Activated CD4-positive, alpha-beta T cell treated with anti-CD3 and anti-CD28 coated beads for 48 hours (primary cell): ENCODE measurements at places on chromosomes 2 and 18.

DNA sequence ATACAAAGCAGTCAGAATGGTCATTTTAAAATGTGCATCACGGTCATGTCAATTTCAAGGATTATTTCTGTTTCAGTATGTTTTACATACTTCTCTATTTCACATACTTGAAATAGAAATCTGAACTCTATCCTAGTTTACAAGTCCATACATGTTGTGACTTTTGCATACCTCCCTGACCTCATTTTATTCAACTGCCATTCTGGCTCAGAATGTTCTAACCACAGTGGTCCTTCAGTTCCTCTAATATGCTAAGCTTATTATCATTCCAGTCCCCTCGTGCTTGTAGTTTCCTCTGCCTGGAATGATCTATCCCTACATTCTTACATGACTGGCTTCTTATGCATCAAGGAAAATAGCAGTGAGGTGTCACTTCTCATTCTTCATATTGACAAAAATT is 295.6 kb downstream of the KIAA1328 start:
- DNase-seq, result no peak

GRCh38 chr2:40047406-40047805 is 268.3 kb upstream of the THUMPD2 start:
- no peak for DNase-seq

- no peak for DNase-seq
Observed at GRCh38 chr18:34729264-34729663, 19.2 kb downstream of the DTNA start.

- no peak for DNase-seq
Observed at GRCh38 chr2:174066871-174067270, 101.7 kb upstream of the SP3 start.

GRCh38 chr2:179036353-179036905 is 13.5 kb downstream of the CCDC141 start:
- no peak for DNase-seq

- no peak for DNase-seq
Observed at GRCh38 chr18:58194028-58194427, 150.0 kb downstream of the NEDD4L start.

- no peak for DNase-seq
Observed at GRCh38 chr18:73594749-73595148, 552.9 kb downstream of the FBXO15 start.

DNA sequence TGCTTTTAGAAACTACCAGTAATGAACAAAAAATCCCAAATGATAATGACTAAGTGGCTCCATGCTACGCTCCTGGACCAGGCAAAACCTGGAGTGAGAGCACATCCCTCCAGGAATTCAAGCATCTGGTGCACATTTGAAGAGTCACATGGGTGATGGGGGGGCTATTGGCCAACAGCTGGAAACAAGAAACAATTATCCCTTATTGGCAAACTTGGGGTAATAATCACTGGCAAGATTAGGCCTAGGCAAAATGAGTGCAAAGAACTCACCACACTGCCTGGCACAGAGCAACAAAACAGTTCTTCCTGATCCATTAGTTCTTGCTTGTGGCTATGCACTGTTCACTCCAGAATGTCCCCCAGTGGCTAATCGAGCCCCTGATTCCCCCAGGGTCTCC is 66.1 kb downstream of the GYPC start:
- no peak for DNase-seq

GRCh38 chr2:195395362-195395761 is 261.7 kb upstream of the SLC39A10 start:
- no peak for DNase-seq

DNA sequence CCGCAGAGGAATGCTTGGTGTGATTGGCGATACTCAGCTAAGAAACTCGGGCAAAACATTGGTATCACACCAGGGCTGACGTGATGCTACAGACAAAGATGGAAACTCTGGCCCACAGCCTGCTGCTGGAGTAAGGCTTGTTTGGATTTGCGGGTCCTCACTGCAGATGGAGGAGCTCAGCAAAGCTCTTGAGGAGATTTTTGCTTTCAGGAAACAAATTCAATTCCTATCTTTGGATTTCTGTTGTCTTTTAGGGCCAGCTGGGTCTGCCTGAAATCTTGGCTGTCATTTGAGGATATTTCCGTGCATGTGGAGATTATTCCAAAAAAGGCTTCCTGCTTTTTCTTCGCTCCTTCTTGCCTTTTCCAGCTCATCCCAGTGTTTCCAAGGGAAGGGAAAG is 475.8 kb downstream of the TSN start:
- no peak for DNase-seq

DNA sequence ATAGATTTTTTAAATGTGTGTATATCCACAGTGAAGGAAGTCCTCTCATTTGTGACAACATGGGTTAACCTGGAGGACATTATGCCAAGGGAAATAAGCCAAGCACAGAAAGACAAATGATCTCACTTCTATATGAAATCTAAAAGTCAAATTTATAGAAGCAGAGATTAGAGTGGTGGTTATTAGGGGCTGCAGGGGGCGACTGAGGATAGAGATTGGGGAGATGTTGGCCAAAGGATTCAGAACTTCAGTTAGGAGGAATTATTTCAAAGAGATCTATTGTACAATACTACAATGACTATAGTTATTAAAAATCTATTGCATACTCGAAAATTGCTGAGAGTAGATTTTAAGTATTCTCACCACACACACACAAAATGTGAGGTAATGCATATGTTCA is 252.4 kb upstream of the SLC39A10 start:
- no peak for DNase-seq

DNA sequence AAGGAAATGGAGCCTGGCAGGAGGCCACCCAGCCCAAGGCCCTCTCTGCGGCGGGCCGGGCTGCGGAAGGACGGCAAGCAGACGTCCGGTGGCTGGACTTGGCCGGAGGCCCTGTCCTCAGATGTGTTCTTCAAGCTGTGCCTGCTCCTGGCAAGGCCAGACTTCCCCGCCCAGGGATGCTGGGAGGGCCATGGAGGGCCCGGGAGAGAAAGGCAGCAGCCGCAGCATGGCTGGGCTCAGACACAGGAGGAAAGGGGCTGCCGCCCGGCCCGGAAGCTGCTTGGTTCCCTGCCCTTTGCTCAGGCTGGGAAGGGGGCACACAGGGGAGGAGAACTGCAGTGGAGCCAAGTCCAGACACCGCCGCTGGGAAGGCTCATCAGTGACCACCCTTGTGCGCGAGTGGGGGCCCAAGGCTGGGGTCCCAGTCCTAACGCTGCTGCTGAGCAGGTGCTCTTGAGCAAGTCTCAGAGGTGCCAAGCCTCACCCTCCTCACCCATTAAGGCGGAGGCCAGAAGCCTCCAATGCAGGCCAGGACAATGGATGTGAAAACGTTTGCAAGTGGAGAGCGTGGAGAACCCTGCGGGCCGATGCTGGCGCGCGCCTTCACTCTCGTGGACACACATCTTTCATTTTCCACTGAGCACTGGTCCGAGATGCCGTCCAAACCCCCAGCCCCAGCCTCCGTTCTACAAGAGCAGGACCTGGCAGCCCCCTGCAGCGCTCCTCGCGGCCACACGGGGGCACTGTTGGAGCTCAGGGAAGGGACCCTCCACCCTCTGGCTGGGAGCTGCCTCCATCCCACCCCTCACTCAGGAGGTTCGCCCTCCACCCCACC is 7.9 kb downstream of the CROCC2 start:
- DNase-seq, result peak; percentile 80

DNA sequence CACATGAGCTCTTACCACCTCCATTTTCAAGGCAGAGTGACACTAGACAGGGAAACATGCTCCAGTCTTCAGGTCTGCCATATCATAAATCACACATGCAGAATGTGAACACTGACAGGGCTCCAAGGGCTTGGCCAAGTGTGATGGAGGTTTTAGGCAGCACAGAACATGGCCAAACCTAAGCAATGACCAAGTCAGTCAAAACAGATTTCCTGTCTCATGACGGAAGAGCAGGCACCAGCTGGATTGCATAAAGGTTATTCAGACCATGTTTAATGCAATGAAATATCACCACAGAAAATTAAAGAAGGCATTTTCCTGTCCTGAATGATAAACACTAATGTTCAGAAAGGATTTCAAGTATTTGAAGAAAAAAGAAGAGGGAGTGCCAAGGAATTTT is 72.5 kb downstream of the SUMO1 start:
- DNase-seq, result no peak

GRCh38 chr2:156430236-156430979 is 5.8 kb upstream of the GPD2 start:
- DNase-seq, result no peak

GRCh38 chr18:8499810-8500675 is 109.2 kb upstream of the RAB12 start:
- DNase-seq, result no peak

- no peak for DNase-seq
Observed at GRCh38 chr2:227860221-227860641, 11.2 kb upstream of the DAW1 start.

DNA sequence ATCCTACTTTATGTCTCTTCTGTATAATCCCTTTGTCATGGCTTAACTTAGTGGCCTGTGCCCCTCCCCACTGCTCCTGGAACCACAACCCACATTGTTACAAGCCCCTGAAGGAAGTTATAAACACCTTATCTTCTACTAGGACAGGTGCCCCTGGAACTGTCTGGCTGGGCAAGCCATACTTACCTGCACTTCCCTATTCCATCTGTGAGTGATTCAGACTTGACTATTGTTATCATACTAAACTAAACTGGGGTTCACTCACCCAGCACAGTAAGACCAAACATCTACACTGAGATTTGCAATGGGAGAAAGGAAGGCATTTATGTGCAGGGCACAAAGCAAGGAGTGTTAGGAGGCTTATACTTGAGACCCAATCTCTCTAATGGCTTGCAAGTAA is 3.7 kb upstream of the UGT1A6 start:
- no peak for DNase-seq

- DNase-seq, result no peak
Observed at GRCh38 chr2:232700154-232700553, 3.0 kb downstream of the GIGYF2 start.

- DNase-seq, result no peak
Observed at GRCh38 chr2:10269711-10270610, 32.7 kb upstream of the HPCAL1 start.

GRCh38 chr18:12908706-12909105 is 24.7 kb upstream of the PTPN2 start:
- DNase-seq, result no peak

DNA sequence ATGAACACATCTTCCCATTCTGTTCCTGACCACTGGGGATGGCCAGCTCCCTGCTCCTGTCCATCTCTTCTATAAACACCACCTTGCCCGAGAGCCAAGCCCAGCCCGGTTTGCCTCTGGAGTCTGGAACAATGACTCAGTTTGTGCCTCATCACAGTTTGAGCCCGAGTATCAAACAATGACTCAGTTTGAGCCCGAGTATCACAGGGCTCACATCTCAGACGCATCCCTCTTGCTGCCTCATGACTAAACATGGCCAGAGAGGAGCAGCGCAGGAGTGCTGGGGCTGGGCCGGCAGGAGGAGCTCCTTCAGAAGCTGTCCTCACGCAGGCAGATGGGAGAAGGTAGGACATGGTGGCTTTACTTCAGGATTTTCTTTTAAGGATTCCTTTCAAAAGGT is 68.7 kb downstream of the PXDN start:
- no peak for DNase-seq

- DNase-seq, result no peak
Observed at GRCh38 chr2:73891276-73891901, 1.4 kb upstream of the ACTG2 start.

DNA sequence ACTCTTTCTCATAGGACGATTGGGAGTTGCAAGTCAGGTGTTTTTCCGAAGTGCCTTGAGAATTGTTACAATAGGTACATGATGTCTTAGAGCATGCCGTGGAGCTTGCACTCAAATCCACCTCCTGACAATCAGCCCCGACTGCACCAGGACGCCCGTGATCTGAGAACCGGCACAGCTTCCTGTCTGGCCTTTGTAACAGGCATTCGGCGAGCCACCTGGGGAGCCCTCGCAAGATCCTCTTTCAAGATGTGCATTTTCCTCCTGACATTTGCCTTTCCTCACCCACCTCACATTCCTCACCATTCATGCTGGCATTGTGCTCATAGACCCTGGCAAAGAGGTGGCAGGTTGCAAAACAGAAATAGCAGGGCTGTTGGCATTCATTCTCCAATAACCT is 427.3 kb downstream of the GALR1 start:
- no peak for DNase-seq

DNA sequence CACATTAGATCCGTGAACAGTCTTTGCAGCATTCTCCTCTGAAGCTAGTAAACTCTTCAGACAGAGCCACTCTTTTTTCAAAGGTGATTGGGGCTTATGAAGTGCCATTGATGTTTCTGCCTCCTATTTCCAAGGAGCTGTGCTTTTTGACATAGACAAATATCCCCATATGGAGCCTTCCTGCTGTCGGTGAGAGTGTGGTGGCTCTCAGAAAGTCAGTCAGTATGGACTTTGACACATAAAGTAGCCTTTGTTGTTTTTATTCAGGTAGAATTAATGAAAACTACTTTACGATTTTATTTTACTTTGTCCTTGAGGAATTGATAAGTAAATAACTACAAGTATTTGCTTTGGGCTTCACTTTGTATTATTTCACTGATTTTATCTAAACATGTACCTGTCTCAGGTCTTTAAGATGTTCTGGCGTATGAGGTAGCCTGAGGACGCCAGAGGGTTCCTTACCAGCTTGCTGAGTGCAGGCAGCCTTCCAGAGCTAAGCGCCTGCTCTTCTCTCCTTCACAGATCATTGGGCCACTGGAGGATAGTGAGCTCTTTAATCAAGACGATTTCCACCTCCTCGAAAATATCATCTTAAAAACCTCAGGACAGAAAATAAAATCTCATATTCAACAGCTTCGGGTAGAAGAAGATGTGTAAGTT is 69.7 kb downstream of the UGGT1 start:
- DNase-seq, result no peak

- no peak for DNase-seq
Observed at GRCh38 chr2:9944330-9944758, 7.1 kb upstream of the GRHL1 start.

DNA sequence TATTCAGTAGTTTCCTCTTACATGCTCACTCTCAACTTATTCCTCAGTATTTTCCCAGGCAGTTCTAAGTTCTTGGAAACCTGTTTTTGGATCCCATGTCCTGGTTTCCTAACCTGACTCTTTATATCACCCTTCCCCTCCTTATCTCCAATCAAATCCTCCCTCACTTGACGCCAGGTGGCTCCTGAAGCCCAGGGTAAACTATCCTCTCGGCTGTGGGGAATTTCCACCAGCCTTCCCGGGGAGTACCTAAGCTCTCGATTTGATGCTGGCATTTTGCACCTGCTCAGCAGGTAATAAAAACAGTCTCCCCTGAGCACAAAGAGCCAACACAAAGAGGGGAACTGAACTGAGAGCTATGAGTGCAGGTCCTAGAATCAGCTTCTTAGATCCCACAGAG is 538.0 kb downstream of the SLC4A3 start:
- DNase-seq, result no peak

GRCh38 chr2:54895730-54896129 is 154.5 kb downstream of the RTN4 start:
- DNase-seq, result no peak

GRCh38 chr2:9106338-9107167 is 100.1 kb upstream of the ASAP2 start:
- no peak for DNase-seq

- DNase-seq, result no peak
Observed at GRCh38 chr2:177633910-177634294, 241.3 kb downstream of the AGPS start.

- DNase-seq, result no peak
Observed at GRCh38 chr2:930935-931334, 19.7 kb upstream of the SNTG2 start.
